ENCODE measurements at places on chromosomes 13 and 19.

GRCh38 chr13:97885641-97886040, 67.8 kb upstream of the IPO5 start:
- no peak for DNase-seq

DNA sequence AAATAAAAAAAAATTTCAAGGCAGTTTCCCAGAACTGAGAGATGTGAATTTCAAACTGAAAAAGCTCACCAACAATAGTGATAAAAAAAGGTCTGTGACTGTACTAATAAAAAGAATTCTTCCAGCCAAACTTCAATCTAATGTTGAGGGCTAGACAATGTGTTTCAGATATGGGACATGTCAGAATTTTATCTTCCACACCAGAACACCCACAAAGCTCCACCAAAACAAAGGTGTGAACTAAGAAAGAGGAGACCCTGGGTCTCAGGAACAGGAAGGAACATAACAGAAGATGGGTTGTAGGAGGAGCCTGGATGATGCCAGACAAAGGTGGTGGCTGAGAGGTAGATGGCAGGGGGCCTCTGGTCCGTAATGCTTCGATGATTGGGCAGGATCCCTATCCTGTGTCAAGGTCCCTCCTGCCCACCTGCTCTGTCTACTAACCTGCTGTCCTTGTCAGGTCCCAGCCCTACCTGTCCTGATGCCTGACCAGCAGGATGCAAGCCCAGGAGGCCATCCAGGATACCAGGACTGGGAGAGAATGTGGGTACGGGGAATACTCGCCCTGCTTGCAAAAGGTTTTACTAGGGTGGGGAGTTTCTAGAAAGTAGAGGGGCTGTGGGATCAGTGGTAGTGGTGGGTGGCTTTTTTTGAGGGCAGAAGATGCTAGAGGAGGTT, 4.5 kb downstream of the MZF1 start:
- no peak for DNase-seq

- DNase-seq = no peak
Observed at GRCh38 chr19:43331435-43332010, 22.0 kb upstream of the CD177 start.

GRCh38 chr13:24226762-24227161, 66.2 kb downstream of the SPATA13 start:
- DNase-seq = no peak

- DNase-seq = no peak
Observed at GRCh38 chr13:77377016-77377415, 50.1 kb upstream of the MYCBP2 start.

GRCh38 chr13:98994080-98994479, 16.2 kb upstream of the DOCK9 start:
- no peak for DNase-seq

DNA sequence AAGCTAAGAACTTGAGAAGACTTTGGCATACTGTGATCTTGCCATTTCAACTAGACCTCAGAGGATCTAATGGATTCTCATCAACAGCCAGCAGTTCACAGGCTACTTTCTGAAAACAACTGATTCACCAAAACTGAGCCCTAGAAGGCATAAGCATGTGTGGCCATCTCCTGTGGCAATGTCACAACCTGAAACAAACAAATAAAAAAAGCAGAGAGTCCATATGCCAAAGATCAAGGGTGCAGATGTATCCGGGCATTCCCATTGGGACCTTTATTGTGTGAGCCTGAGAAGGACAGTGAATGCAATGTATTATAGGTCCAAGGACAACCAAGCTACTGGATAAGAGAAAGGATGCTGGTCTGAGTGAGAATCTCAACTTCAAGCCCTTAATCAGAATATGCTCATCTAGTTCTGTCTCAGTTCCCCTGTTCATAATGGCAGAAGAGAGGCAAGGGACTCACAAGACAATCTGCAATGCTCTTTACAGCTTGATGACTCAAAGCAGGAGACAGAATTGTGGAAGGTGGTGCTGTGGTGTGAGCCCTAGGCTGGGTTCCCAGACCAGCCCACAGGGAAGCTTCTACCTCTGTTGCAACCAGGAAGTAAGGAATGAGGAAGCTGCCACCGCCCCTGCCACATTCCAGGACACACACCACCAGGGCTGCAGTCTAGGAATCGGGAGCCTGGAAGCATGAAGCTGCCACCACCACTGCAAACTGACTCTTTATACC, 133.7 kb downstream of the RAP2A start:
- no peak for DNase-seq

DNA sequence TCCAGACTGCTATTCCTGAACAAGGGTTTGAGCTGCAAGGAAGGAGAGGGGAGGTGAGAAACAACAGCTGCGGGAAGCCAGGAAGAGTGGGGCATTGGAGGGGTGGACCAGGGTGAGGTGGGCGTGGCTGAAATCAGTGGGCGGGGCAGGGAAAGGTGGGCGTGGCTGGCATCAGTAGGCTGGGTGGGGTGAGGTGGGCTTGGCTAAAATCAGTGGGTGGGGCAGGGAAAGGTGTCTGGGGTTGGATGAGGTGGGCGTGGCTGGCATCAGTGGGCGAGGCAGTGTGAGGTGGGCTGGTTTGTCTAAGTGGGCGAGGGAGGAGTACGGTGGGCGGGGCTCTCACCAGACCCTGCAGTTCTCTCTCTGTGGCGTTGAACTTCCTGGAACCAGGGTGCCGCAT, 87.6 kb downstream of the MUC16 start:
- no peak for DNase-seq

DNA sequence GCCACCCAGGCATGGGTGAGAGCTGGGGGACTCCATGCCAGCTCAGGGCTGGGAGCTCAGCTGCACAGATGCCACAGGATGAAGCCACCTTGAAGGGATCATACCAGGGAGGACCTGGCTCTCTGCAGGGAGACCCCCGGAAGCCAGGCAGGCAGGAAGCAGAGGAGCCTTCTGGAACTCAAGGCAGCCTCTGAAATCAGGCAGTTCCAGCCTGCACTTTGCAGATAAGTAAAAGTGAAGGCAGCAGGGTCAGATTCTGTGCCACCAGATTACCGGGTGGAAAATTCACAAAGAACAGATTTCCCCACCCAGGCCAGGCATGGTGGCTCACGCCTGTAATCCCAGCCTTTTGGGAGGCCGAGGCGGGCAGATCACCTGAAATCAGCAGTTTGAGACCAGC, 2.5 kb downstream of the TMEM259 start:
- no peak for DNase-seq

GRCh38 chr13:24085662-24086061, 74.9 kb upstream of the SPATA13 start:
- DNase-seq = no peak

- no peak for DNase-seq
Observed at GRCh38 chr13:51912091-51912490, 50.3 kb downstream of the CCDC70 start.

- peak; percentile 48 for DNase-seq
Observed at GRCh38 chr19:29277102-29277501, 64.2 kb upstream of the UQCRFS1 start.

DNA sequence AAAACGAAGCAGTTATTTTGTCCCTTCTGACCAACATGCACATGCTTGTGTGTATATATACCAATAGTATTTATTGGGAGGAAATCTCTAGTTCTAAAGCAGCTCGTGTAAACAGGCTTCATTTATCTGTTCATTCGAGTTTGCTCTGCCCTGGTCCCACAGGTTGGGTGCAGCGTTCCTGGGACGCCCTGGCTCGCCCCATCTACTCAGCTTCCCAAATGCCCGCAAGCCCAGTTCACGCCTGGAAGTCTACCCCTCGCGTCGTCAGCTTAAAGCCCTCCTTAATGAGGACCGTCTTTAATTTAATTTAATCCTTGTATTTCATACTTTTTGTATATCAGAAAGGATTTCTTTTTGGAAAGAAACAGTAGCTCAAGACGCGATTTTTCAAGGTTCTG, 604 bp downstream of the THSD1 start:
- DNase-seq = peak; percentile 3

DNA sequence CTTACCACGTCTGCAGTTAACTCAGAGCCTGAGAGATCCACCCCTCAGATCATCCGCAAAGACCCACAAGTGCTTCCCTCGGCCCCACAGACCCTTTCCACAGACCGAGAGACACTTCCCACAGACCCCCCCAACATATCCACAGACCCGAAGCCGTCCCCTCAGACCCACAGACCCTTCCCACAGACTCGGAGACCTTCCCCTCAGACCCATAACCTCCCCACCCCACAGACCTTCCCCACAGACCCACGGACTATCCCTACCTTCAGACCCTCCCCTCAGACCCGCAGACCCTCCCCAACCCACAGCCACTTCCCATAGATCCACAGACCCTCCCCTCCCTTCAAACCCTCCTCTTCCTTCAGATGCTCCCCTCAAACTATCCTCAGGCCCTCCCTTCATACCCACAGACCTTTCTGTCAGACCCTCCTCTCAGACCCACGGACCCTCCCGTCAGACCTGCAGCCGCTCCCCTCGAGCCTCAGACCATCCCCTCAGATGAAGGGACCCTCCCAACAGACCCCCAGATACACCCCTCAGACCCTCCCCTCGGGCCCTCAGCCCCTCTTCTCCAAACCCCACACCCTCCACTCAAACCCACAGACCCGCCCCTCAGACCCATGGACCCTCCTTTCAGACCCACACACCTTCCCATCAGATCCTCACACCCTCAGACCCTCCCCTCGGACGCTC, 20.1 kb upstream of the TFDP1 start:
- DNase-seq = no peak

DNA sequence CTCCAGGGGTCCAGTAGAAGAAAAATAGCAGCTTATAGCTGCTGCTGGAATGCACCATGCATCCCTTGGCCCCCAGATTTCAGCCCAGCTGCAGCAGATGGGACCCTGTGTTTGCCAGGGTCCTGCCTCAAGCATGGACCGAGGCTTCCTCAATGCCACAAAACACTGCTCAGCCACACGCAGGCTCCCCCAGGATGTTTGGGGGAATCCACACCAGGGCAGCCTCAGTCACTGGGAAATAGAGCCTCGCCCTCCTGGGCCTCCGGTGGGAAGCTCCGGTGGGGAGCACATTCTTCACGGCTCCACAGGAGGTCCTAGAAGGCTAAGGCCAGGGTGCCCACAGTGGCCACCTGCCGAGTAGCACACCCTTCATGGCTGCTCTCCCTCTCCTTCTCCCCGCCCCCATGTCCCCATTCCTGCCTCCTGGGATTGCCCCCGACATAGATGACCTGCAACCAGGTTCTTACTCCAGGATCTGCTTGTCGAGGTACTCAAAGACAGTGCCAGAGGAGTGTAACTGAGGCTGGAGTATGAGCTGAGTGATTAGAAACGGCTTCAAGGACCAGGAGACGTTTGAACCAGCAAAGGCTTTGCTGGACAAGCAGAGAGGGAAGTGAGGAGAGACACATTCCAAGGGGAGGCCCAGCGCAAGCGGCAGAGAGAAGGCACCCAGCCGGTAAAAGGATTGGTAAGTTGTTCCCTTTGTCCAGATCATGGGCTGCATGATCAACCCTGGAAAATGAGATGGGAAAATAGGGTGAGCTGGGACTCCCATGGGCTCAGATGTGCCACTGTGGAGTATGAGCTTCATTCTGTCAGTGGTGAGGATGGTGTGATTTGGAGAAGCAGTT, 110.7 kb upstream of the UQCRFS1 start:
- DNase-seq = no peak

DNA sequence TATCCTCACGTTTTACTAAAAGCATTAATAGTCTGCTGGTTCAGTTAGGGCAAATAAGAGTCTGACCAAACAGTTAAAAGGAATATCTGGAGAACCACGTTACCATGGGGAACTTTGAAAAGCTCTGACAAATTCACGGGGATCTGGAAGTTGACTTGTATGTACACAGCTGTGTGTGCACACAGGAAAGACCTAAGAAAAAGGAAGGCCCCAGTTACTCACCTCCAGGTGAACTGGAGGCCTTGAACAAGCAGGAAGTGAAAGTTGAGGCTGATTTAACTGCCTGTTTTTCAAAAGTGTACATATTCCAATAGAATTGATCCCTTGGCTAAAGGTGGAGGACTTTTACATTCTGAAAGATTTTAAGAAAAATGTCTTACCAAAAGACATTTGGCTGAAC, 1891.6 kb upstream of the PCDH20 start:
- DNase-seq = no peak

DNA sequence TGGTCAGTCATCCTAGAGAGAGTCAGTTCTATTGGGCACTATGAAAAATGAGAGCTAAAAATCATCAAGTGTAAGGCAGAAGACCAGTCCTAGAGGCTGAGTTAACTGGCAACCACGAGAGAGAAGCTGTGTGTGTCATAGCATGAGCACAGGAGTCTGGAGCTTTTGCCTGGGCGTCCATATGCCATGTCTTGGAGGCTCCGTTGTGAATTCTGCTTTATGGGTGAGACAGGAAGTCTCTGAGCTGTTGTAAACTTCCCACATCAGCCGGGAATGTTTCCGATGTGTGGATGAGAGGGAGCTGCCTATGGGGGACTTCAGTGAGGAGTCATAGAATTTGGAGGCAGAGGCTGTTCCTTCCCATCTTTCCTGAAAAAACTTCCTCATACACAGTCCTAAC, 120.0 kb downstream of the ITGBL1 start:
- DNase-seq = no peak

- no peak for DNase-seq
Observed at GRCh38 chr13:57992416-57992815, 360.9 kb downstream of the PCDH17 start.

DNA sequence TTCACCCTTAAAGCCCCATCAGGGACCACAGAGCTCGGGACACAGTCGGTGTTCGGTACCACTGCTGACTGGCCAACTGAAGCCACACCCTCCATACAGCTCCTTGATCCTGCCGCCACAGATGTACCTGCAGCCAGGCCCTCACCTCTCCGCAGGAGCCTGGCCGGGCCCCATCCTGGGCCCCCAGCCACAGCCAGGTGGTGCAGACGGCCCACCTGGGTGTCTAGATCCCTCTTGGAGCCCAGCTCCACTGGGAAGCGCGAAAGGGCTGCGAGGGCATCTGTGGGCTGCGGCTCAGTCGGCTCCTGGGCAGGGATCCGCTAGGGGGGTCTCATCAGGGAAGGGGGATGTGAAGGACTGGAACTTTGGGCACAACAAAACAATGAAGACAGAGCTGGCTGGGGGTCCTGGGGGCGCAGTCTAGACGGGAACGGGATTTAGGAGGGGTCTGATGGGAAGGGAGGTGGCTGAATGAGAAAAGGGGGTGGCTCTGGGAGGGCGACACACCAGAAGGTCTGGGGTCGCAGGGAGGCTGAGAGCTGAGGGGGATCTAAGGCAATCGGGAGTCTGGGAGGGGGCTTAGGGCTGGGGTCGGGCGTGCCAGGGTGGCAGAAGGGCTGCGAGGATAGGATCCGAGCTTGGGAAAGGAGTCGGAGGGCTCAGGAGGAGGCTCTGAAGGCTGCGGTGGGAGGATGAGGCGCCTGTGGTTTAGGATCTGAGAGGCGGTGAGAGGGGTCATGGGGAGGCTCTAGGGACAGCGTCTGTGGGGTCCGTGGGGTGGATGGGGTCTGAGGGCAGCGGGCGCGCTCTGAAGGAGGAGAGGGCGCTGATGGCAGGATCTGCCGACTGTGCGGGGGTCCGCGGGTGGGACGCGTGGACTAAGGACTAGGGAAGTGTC, 15.8 kb downstream of the PRODH2 start:
- no peak for DNase-seq

- DNase-seq = no peak
Observed at GRCh38 chr13:59906413-59907049, 257.2 kb downstream of the DIAPH3 start.

DNA sequence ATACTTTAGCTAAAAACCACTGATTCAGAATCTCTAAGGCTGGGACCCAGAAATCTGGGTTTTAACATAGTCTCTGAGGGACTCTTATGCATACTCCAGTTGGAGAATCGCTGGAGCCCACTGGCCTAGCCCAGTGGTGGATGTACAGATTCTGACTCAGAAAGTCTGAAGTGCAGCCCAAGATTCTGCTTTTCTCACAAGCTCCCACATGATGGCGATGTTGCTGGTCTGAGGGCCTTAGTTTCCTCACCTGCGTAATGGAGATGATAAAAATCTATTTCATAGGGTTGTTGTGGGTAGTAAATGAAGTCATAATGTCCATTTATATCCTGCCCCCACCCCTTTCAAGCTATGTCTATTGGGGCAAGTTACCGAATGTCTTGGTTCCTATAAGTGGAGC, 7.7 kb upstream of the CDADC1 start:
- peak; percentile 51 for DNase-seq

Data from CD4-positive, alpha-beta T cell treated with Interleukin-17A for 4 hours (primary cell).